ENCODE measurements at places on chromosomes 5 and 9.
A peak's percentile ranks its signal among the peaks of the same experiment; 100 is the strongest.

GRCh38 chr9:82031538-82032280 lies 43.1 kb downstream of the SPATA31D1 start:
- DNase-seq = no peak

DNA sequence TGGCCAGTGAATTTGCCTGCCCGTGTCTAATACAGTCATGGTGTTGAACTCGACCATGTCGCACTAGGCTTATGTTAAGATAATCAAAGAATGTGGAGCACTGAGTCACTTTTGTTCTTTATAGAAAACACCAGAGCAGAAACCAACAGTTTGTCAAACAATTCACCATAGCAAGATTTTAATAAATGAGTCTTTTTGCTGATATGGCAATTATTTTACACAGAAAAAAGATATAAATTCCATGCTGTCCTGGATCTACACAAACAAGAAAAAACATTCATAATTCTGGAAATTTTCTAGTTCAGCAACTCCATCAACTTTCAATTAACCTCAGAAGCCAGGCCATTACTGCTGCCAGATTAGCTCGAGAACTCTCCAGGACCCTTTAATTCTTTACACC lies 208.9 kb downstream of the ZNF608 start:
- no peak for DNase-seq

GRCh38 chr5:180790020-180790419 lies 12.6 kb downstream of the MGAT1 start:
- DNase-seq = no peak

DNA sequence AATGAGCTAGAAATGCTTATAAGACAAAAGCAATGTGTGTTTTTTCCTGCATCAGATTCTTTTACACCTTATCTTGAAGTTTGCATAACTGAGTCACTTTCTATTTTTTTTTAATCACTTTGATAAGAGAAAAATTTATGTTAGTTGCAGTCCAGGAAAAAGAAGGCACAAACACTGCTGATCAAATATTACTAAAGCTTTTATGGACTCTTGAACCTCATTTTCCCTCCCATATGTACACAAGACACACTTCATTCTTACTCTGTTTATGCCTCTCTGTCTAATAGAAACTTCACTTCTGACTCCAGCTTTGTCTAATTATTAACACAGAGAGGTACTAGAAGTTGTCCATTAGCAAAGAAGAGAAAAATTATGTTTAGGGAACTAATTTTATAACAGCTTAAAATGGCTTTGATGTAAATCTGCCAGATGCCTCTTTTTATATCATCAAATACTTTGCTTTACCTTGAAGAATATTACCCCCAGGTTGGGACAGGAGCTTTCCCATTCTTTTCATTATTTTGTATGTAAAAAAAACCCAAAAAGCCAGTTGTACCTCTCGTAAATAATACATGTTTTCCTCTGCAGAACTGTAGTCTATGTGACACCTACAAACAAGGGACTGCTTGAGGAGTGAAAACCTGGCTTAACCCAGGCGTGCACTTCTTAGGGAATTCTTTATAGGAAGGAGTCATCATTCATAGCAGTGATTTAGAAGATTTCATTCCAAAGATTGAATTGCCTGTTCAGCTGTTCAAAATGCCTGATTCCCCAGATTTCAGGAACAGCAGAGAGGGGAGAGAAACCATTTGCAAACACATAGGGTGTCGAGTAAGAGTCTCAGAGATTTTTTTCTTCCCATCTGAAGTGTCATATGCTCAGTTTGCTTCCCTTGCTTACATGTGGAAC lies 72.6 kb downstream of the DAPK1 start:
- DNase-seq = no peak

GRCh38 chr5:1235379-1235778 lies 10.2 kb downstream of the SLC6A18 start:
- no peak for DNase-seq

GRCh38 chr5:77795846-77796245 lies 19.7 kb upstream of the TBCA start:
- no peak for DNase-seq

DNA sequence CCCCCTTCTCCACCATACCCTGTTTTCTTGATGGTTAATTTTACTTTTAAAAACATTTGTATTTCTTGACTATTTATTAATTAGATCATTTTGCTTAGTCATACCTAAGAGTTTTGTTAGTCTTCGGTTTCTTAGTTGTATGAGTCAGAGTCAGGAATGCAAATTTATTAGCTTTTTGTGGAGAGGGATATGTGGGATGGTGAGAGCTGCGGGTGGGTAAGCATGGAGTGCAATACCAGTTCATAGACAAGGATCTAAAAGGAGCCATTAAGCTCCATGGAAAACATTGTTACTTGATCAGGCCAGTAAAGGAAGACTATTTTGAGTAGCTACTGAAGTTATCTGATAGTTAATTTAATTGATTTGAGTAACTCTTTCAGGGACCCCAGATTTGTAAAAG lies 77.5 kb downstream of the ZSWIM6 start:
- no peak for DNase-seq

DNA sequence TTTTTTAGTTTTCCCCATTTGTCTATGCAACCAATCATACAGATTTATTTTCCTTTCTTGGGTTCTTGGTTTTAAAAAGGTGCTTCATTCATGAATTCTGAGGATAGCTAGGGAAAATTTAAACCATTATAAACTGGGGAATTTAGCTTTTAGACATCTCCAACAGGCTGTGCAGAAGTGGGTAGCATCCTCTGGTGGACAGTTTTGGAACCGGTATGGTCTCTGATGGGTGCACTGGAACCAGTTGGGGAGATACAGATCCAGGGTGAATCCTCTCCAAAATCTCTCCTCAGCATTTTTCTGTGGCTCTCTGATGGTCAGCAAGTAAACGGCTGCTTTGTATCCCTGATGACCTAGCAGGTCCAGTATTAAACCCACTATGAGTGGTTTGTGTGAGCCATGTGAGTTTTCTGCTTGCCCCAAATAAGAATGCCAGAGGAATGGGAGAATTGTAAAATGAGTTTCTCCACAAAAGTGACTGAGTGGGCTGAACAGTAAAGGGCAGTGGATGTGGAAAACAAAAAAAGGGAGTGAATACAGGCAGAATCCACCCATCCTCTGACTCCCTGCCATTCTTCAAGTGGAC lies 9.1 kb upstream of the DNAJC25 start:
- no peak for DNase-seq

DNA sequence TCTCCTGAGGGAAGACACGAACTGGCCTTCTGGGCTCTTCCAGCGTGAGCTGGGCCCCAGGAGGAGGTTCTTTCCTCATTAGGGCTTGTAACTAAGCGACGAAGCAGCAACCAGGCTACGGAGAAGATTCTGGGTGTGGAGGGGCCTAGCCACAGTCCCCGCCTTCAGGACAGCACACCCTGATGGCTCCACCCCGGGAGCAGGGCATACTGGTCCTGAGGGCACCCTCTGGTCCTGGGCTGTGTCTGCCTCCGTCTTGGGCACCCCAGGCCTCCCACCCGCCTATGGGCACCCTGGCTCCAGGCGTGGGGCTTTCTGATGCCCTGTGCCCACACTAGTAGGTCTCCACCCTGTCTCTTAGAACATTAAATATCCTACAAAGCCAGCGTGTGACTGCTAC lies 136.4 kb downstream of the OLFM1 start:
- no peak for DNase-seq

- no peak for DNase-seq
These were observed 87.7 kb downstream of the FSTL4 start for GRCh38 chr5:133524666-133525065.

- no peak for DNase-seq
These were observed 408.3 kb downstream of the SH3GL2 start for GRCh38 chr9:17987189-17987588.

- DNase-seq = no peak
These were observed 54.1 kb downstream of the MTAP start for GRCh38 chr9:21856301-21857094.

GRCh38 chr9:35798658-35799374 lies 7.4 kb downstream of the NPR2 start:
- DNase-seq = no peak

DNA sequence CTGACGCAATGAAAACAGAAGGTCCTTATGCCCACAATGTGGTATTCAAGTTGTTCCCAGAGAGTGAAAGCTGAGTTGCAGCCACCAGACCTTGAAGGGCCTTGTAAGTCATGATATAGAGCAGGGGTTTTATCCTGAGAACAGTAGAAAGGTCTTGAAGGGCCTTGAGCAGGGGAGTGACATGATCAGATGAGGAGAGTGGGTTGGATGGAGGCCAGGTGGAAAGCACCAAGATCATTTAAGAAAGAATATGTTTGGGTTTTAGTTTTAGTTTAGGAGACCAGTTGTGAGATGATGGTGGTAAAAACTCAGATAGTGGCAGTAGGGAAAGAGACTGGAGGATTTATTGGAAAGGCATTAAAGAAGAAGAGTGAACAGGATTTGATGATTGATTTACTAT lies 5.9 kb downstream of the ITGA2 start:
- no peak for DNase-seq

DNA sequence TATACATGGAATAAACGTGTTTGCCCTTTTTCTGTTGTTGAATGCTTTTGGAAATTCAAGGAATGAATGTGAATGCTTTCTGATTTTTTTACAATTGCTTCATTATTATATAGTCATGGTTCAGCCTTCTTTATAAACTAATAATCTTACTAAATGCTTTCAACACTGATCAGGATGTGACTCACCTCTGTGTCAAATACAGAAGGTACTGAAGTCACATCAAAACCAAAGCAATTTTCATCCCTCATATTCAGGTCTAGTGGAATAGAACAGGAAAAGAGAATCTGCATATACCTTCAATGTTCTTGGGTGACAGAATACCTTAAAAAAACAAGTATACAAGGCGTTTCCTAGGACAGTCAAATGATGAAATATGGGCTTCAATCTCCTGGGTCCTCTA lies 170.7 kb downstream of the PDE4D start:
- no peak for DNase-seq

- no peak for DNase-seq
These were observed 467.6 kb downstream of the KIF4B start for GRCh38 chr5:155481182-155481581.

GRCh38 chr9:78828521-78828920 lies 531.6 kb downstream of the PSAT1 start:
- DNase-seq = no peak

- DNase-seq = no peak
These were observed 127.8 kb downstream of the SEC61B start for GRCh38 chr9:99349870-99350269.

DNA sequence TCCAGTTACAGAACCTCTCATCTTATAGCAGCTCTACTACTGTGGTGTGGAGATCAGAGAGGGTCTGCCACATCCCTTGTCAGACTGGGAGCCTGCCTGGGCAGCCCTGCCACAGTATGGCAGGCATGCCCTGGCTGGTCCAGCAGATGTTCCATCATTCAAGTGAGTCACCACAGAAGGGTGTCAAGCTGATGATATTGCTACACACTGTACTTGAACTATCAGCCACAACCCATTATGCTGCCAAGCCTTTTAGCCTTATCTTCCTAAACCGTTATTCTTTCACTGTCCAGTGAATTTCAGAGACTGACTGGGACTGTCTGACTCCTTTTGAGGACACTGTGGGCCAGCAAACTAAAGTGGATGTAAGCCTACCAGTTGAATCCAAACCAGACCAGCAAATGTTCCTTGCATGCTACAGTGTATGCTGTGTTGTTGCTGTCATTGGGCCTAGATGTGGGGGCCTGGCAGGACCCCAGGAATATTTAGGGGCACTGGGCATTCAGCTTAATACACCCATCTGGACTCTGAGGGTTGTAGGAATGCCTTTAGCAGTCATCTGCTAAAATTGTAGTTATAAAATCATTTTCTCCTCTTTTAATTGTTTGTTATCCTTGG lies 202.6 kb downstream of the NR3C1 start:
- no peak for DNase-seq

DNA sequence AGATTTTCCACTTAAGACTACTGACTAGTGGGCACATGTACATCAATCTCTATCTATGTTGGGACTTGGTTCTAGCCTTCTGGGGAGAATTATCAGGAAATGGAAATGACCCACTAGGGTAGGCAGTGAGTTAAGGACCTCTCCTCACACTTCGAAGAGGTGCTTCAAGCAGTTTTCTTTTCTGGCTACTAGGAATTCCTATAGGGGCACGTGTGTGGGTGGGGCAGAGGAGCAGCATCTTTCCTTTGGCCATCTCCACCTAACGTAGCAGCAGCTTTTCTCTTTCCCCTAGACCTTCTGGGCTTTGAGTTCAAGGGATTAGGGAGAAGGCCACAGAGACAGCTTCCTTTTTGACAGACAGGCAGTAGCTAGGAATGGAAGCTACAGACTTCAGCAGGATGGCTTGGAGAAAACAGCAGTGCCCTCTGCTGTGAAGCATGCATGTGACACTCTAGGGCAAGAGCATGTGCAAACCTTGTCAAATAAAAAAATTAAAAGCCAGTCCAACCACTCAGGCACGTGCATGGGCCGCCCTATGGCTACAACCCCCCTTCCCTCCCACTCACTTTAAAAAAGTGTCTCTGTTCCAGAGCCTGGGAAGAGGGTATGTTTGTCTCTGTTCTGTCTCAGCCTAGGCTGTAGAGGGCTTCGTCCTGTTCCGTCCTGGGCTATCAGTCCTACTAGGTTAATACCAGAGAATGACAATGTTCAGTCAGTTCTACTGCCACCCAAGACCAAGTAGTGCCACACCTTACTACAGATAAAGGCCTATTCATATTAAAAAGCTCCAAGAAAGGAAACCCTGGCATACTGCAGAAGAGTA lies 8.7 kb upstream of the GFRA3 start:
- no peak for DNase-seq

- no peak for DNase-seq
These were observed 22.7 kb upstream of the QSOX2 start for GRCh38 chr9:136268318-136268717.

- DNase-seq = peak; percentile 33
These were observed 112.2 kb downstream of the RPS23 start for GRCh38 chr5:82165740-82166530.

- no peak for DNase-seq
These were observed 490.5 kb upstream of the SEMA6A start for GRCh38 chr5:117065161-117065560.

DNA sequence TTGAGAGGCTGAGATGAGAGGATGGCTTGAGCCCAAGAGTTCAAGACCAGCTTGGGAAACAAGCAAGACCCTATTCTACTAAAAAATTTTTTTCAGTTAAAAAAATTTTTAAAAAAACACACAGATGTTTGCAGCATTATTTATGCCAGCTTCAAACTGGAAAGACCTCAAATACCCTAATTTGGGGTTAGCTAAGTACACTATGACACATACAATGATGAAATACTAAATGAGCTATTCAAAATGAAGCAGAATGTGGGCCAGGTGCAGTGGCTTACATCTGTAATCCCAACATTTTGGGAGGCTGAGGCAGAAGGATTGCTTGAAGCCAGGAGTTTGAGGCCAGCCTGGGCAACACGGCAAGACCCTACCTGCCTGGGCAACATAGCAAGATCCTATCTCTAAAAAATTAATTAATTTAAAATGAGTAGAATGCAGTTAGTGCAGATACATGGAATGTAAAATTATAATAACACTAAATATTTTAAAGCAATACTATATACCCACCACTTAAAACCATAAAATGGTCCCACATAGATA lies 44.9 kb downstream of the LHFPL2 start:
- no peak for DNase-seq

GRCh38 chr5:148163345-148163744 lies 5.0 kb upstream of the SPINK14 start:
- no peak for DNase-seq

- DNase-seq = no peak
These were observed 11.2 kb downstream of the FAM240B start for GRCh38 chr9:38708759-38709158.

GRCh38 chr5:137561608-137562007 lies 62.5 kb upstream of the SPOCK1 start:
- DNase-seq = no peak
